T-helper 1 cell (primary cell): ENCODE measurements at places on chromosomes 5 and 9.
A peak's percentile ranks its signal among the peaks of the same experiment; 100 is the strongest.

DNA sequence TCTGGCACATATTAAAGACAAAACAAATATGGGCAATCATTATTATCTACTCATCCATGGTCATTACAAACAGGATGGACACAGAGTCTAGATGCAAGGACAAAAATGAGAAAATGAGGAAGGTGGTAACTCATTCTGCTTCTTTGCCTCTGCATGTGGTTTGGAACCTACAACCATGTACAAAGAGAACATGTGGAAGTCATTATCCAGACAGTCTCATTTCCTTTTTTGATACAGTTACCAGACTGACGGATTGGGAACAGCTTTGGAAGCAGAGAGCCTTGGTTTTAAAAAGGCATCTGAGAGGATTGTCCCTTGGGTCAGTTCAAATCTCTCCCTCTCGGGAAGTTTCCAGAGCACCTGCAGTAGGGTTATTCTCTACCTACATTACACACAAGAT, 433.4 kb upstream of the TNC start:
- DNase-seq = no peak

GRCh38 chr9:107213561-107214028, 69.5 kb upstream of the RAD23B start:
- no peak for DNase-seq

- DNase-seq = no peak
These were observed 450.1 kb downstream of the PLK2 start for GRCh38 chr5:58009754-58010153.

DNA sequence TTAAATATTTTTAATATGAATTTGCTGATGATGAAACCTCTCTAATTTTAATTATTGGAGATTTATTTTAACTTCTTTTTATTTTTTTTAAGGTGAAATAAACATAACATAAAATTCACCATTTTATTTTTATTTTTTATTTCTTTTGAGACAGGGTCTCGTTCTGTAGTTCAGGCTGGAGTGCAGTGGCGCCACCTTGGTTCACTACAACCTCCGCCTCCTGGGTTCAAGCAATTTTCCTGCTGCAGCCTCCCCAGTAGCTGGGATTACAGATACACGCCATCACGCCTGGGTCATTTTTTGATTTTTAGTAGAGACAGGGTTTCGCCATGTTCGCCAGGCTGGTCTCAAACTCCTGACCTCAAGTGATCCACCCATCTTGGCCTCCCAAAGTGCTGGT, 402.9 kb downstream of the PRR16 start:
- DNase-seq = no peak

GRCh38 chr5:108003178-108003577, 332.4 kb upstream of the EFNA5 start:
- DNase-seq = peak; percentile 48

GRCh38 chr9:33924978-33925797, 108.2 kb downstream of the UBE2R2 start:
- no peak for DNase-seq

- DNase-seq = no peak
These were observed 241.8 kb upstream of the MSX2 start for GRCh38 chr5:174482607-174483024.

- no peak for DNase-seq
These were observed 3.5 kb downstream of the LCP2 start for GRCh38 chr5:170294057-170294456.

GRCh38 chr5:90153031-90153430, 256.5 kb downstream of the CETN3 start:
- no peak for DNase-seq

- DNase-seq = no peak
These were observed 55.4 kb downstream of the ZNF474 start for GRCh38 chr5:122184676-122185255.

DNA sequence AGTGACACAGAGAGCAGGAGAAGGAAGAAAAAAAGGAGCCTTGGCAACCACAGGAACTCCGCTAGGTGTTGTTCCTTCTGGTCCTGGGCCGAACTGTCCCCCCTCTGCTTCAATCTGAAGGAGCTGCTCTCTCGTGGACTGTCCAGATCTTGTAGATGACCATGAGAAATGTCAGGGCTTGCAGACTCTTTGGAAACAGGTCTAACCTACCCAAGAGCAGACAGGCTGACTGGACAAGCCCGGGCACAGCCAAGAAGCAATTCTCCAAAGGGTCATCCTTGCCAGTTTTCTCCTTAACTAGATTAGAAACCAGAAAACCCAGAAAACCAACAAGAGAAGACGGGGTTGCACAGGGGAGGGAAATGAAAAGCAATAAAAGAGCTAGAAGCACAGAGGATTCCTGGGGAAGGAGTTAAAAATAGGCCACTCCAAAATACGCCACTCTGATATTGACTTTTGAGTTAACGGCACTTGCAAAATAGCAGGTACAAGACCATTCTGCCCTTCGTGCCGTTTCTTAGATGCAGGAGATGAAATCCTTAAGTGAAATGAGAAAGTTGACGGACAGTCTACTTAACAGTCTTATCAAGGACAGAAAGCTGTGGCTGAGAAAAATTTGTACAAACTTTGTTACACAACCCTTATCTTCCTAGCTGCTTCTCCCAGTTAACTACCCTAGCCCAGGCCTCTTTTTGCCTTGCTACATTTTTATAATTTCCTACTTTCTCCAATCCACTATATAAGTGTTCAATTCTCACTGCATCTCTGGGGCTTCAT, 5.8 kb downstream of the GCNT4 start:
- no peak for DNase-seq

DNA sequence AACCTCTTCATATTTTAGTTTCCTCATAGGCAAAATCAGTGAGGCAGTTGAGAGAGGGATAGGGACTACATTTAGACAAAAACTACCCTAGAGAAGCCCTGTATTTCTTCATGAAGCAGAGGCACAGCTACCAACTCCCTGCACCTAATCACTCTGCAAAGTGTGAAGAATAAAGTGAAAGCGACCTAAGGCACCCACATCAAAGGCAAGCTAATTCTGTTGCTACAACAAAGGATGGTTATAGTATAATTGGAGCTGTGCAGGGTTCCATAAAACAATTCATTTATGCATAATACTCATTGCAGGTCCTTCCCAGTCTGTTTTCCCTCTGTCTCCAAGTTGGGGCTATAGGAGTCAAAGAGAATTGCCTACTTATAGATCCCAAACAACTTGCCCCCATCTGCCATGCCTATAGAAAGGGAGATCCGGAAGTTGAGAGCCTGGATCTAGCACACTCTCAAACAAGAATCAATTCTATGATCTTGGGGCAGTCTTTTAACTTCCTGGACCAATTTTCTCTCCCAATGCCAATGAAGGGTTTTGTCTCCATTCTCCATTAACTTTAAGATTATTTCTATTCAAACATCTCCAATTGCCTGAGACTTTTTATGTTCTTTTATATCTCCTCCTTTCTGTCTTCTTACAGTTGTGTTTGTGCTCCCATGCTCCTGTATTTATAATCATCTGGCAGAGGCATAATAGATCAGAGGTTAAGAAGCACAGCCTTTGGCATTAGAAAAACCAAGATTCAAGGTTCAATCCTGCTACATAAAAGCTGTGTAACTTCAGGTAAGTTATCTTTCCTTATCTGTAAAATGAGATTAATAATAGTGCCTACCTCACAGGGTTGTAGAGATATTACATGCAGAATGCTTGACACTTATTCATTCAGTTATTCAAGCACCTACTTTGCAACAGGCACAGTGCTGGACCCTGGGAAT, 56.0 kb upstream of the PTGER4 start:
- DNase-seq = peak; percentile 35

GRCh38 chr9:5364294-5365024, 24.8 kb upstream of the RLN1 start:
- no peak for DNase-seq

- no peak for DNase-seq
These were observed 9.7 kb upstream of the TGFBI start for GRCh38 chr5:136018814-136019783.

GRCh38 chr5:111528056-111528455, 15.7 kb upstream of the STARD4 start:
- DNase-seq = no peak

DNA sequence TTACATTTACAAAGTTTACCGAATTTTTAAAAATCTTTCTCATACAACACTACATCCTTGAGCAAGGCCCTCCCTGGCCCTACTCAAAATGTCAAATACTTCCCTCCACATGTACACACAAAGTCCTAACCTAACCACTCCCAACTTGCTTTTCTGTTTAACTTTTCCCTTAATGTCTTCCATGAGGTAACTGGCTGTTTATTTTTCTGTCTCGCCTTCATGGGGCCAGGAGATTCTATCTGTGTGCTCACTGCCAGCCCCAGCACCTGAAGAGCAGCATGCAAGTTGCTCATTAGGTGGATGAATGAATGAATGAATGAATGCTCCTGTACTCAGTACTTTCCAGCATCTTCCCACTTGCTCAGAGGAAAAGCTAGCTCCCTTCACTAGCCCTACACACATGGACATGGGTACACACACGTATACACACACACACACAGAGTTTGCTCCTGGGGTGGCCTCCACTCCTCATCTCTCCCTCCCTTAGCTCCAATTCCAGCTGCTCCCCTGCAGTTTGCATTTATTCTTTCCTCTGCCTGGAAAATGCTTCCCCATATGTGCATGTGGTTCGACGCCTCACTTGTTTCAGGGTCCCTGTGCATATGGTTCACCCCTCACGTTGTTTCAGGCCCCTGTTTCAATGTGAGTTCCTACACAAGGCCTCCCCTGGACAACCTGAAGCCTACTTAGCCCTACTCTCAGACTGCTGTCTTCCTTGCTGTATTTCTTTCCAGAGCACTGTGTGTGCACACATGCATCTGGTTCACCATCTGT, 165.2 kb downstream of the ROR2 start:
- DNase-seq = no peak

- no peak for DNase-seq
These were observed 18.3 kb upstream of the OSMR start for GRCh38 chr5:38827525-38827924.
